Activated naive CD4-positive, alpha-beta T cell treated with Interleukin-2 at 50 U/mL for 16 hours (primary cell): ENCODE measurements at places on chromosomes 16 and 17.
A peak's percentile ranks its signal among the peaks of the same experiment; 100 is the strongest.

DNA sequence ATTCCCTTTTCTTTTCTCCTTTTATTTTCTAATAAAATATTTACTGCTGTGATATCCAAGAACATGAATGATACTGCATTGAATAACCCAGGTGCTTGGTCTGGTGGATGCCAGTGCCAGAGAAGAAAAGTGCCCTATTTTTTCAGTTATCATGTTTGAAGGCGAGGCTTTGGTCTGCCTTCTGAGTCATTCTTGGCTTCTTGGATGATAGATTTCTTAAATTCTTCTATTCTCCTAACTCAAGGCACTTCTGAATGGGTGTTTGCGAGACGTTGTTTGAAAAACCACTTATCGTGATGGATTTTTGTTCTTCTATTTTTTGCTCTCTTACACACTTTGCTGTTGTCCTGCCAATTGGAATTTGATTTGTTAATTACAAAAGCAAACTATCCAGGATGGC, 66.7 kb downstream of the FTO start:
- DNase-seq = no peak

- no peak for DNase-seq
Measured at GRCh38 chr17:81398176-81398831, 3.0 kb downstream of the BAHCC1 start.

GRCh38 chr17:1431631-1432104, 24.4 kb downstream of the CRK start:
- no peak for DNase-seq

DNA sequence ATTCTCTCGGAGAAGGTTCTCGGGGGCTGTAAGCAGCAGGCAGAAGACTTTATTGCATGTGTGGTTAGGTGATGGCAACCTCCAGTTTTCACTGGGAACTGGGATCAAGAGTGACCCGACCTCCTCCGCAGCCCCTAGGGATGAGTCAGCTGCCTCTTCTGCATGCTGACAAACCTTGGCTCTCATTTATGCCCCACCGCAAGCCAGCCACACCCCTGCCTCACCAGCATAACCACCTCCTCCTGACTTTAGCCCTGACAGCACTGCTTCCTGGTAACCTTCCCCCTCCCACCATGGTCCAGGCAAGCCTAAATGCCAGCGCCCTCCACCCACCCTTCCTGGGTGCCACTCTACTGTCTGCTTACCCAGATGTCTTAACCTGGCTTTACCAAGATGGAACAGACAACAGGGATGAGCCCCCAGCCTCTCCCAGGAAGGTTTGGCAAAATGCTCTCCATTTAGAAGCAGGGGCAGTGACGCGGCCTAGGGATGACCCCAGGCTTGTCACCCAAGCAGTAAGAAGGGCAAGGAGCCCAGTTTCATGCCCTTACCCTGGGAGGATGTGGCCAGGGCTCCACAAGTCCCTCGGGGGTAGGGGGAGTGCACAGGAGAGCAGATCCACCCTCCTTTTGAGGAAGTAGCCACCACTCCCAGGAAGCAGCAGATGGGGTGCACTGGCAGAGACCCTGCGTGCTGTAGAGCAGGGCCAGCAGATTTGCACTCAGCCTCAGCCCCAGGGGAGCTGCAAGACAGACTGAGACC, 73.5 kb downstream of the GOSR1 start:
- DNase-seq = no peak

DNA sequence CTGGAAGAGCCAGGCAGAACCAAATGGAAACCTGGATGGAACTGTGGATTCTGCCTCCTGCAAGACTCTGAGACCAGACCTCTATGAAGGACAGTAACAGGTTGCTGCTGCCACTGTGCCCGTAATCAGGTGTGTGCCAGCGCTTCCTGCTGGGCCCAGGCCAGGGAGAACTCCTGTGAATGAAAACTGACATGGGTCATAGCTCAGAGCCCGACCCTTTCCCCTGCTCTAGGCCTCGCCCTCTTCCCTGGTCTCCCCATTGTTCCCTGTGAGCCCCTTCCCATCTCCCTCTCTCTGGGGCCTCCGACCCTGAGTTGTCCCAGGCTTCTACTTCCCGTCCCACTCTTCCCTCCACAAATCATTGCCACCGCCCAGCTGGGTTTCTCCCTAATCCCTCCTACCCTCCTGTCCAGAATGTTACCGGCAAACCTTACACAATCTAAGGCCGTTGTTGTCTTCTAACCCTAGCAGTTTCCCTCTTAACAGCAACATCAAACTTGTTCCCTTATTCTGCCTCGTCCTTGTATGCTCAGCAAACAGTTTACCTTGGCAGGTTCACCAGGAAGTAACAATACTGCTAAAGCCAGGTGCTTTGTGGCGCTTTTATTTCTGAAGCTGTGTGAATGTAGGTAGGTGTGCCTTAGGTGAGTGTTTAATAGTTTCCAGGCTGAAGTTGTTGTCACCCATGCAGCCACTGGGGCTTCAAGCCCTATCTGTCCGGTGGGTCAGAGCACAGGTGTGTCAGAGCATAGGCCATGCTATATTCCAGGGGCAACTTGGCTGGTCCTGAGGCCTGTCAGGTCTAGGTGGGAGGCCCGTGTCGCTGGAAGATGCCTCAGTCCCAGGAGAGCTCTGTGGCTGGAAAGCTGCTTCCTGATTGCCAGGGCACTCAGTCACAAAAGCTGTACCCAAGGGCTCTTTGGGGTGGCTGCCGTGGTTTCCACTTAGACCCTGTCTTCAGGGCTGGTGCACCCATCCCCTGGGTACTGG, 32.0 kb downstream of the SMPD3 start:
- DNase-seq = no peak

GRCh38 chr16:66662445-66663194, 33.9 kb downstream of the CMTM4 start:
- DNase-seq = no peak

GRCh38 chr16:89442990-89443726, 47.2 kb downstream of the ANKRD11 start:
- DNase-seq = no peak

DNA sequence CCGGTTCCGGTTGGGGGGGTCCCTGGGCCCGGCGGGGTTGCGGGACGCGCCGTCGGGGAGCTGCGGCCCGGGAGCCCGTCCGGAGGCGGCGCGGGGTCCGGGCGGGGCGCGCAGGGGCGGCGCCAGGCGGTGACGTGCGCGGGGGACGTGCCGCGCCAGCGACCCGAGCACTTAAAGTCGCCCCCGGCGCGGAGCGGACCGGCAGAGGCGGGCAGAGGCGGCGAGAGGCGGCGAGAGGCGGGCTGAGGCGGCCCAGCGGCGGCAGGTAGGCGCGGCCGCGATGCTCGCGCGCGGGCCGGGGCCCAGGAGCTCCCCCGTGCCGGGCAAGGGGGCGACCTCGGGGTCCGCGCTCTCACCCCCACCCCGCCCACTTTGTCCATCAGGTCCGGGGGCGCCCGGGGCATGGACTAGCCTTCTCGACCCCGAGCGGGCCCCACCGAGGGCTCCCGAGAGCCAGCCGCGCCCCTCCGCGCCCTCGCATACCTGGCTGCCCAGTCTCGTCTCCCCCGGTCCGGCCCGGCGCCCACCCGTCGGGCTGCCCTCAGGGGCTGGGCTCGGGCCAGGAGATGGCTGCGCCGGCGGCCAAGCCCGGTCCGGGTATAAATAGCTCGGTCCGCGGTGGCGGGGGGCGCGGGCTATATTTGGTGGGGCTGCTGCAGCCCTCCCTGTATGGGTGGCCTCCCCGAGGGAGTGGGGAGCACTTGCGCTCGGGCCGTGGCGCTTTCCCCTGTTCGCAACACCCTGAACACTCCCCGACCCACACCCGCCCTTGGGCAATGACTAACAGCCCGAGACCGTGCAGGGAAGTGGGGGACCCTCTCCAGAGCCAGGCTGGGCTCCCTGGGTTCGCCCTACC, at the start of gene SLC16A3:
Gene SLC16A3 (plus strand): TSS at position 201 of the 856 bp plus-strand sequence. CDS start 6,967 bp downstream, outside the sequence.
- peak; percentile 60 for DNase-seq

GRCh38 chr16:62018301-62019060, 17.8 kb downstream of the CDH8 start:
- DNase-seq = no peak

GRCh38 chr17:42253578-42253977, 22.6 kb downstream of the STAT5B start:
- DNase-seq = no peak

GRCh38 chr16:8512941-8513624, 77.2 kb downstream of the TMEM114 start:
- no peak for DNase-seq

DNA sequence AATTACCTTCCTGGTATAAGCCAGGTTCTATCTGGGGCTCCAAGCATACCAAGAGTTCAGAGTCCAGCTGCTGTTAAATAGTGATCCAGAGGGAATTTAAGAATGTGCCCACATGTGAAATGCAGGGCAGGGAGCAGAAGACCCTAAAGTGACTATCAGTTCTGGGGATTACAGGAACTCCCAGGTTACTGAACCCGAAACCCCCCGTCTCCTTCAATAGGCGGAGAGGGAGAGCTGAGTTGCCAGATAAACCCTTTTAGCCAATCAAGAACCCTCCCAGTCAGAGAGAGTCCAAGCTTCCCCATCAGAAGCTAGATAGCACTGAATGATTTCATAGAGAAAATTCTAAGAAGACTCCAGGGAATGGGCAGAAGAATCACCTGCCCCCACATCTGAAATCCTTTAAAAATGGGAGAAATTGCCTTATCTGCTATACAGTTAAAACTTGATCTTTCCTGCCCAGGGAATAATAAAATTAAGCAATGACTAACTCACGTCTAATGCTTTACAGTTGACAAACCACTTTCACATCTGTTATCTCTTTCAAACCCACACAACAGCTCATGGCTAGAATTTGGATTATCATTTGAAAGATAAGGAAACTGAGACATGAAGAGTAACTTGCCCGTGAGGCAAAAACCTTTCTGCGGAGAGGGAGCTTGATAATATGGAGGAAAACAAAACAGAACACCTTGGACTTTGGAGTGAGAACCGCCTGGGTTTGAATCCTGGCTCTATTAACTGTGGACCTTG, 10.2 kb downstream of the NOG start:
- DNase-seq = no peak

GRCh38 chr17:13600475-13601321, 1.0 kb downstream of the HS3ST3A1 start:
- DNase-seq = no peak
